ENCODE measurements at places on chromosomes 13 and 19. TPM values are rescaled to one million over a fixed set of nuclear protein-coding genes. Genes with fewer than 3 reads are reported as not detected.

Gene FGF22
- total RNA-seq, result not detected

Gene DACT3
- 0.14 TPM for total RNA-seq

Gene PPP1R12C
- 62.9 TPM for total RNA-seq

Gene MRPL57
- total RNA-seq, result 26.5 TPM

Gene GPR12
- total RNA-seq, result not detected

Gene KBTBD6
- 9.0 TPM for total RNA-seq

Gene SIGLEC10
- total RNA-seq, result 0.55 TPM

Gene DACH1
- total RNA-seq, result 1.2 TPM

Gene POGLUT2
- 15.7 TPM for total RNA-seq

Gene CCDC70
- not detected for total RNA-seq

Gene CLEC17A
- not detected for total RNA-seq

Gene GRIN3B
- 0.08 TPM for total RNA-seq

- no peak for DNase-seq
These were observed 7.1 kb downstream of the LHB start for GRCh38 chr19:49009828-49010227.

- no peak for DNase-seq
These were observed 586.9 kb upstream of the KLHL1 start for GRCh38 chr13:70694996-70695715.

- no peak for DNase-seq
These were observed 25.9 kb downstream of the IGFL2 start for GRCh38 chr19:46173886-46174480.

- no peak for DNase-seq
These were observed 152.6 kb upstream of the KL start for GRCh38 chr13:32863596-32863995.

- DNase-seq, result no peak
These were observed 96.1 kb upstream of the SPATA13 start for GRCh38 chr13:24064371-24064770.

DNA sequence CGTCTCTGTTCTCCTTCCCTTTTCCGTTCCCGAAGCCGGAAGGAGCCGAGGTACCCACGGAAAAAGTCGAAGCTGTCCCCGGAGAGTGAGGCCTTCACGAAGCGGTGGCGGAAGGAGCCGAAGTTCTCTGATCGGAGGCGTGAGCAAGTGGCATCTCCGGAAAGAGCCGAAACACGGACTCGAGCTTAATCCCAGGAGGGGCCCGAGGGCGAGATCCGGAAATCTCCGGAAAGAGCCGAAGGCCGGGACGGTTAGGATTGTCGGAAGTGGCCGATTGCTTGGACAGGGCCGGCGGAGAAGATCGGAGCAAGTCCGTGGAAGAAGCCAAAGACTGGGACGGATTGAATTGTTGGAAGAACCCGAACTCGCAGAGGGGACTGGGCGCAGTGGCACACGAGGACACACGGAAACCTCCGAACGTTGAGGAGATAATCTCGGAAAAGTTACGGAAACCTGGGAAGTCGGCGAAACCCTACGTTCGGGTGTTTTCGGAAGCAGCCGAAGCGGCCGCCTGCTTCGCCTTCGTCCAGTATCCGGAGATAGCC, 440 bp upstream of the U2AF2 start:
- DNase-seq, result peak; percentile 90

DNA sequence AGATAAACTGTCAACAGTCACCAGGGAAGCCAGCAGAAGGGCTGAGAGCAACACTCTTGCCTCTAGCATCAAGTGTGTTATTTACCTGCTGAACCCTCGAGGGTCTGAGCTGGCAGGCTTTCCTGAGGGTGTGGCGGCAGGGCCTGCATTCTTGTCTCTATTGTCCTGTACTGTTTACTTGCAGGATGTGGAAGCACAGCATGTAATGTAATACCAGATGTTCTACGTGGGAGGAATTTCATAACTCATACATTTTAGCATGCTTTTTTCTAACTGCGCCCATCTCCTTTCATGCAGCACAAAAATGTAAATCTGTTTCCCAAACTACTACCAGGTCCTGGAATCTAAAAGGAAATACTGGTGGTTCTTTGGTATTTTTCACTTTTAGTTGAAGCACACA, 153.1 kb downstream of the RGCC start:
- no peak for DNase-seq

GRCh38 chr19:48926909-48927308, 6.6 kb upstream of the DHDH start:
- peak; percentile 72 for DNase-seq

DNA sequence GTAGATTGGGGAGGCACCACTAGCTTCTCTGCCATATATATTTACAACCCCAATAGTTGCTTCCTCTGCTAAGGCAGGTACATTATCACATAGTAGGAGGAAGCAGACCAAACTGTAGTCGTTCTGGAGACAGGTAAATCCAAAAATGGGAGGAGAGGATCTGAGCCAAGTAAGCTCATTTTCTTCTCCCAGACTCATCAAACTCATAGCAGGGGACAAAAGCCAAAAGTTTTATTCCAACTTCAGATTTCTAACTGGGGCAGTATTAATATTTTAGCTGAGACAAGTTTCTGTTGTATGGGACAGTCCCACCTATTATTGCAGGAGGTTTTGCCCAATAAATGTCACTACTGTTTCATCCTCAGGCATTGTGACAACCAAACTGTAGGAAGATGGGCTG, 7.8 kb upstream of the IGSF23 start:
- no peak for DNase-seq

GRCh38 chr13:35903075-35903474, 228.1 kb downstream of the DCLK1 start:
- no peak for DNase-seq

DNA sequence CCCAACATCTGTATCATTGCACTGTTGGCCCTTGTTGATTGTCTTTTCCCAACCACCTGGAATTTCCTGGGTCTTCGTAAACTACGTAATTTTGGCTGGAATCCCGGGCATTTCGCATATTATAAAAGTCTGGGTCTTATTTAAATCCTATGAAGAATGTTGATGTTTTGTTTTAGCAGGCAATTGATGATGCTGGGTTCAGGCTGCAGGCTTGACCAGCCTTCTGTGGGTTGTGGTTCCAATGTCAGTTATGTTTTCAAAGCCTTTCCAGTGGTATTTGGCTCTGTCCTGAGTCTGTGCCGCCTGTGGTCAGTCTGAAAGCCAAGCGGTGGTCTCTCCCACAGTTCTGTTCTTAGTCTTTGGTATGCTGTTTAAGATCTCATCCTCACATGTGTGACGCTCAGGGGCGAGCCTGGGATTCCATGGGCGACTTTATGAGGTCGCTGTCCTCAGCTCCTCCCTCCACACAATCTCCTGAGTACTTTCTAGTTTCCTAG, 12.4 kb downstream of the SLC35E1 start:
- DNase-seq, result no peak

- no peak for DNase-seq
These were observed at the start of gene ACOD1 for GRCh38 chr13:76948149-76948548. TSS of gene ACOD1 (plus strand) at chr13:76948511. CDS start at chr13:76948559, 48 bp downstream.

- no peak for DNase-seq
These were observed at the start of gene IL11 for GRCh38 chr19:55370305-55370988. TSS of gene IL11 (minus strand) at chr19:55370463. CDS start at chr19:55370310, 153 bp downstream.

DNA sequence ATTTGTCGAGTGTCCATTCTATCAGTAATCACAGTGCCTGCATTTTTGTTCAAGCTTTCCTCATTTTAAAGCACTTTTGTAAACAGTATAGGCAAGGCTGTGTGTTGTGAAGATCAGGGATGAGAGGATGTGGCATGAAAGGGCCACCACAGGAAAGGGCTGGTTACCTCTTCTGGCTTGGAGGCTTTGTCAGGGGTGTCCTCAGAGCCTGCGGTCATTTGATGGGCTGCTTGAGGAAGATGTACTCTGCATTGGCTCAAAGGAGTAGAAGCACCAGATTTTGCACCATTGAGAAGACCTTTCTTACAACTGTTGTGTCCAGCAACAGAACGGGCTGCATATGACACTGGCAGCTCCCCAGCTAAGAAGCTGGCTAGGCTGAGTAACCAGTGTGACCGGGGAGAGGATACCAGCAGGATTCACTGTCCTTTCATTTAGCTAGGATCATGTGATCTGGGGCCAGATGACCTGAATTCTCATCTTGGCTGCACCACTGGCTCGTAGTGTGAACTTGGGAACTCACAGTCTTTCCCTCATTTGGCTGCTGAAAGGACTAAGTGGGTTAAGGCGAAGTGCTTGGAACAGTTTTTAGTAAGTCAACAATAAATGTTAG, 380.2 kb downstream of the FGF9 start:
- DNase-seq, result no peak

DNA sequence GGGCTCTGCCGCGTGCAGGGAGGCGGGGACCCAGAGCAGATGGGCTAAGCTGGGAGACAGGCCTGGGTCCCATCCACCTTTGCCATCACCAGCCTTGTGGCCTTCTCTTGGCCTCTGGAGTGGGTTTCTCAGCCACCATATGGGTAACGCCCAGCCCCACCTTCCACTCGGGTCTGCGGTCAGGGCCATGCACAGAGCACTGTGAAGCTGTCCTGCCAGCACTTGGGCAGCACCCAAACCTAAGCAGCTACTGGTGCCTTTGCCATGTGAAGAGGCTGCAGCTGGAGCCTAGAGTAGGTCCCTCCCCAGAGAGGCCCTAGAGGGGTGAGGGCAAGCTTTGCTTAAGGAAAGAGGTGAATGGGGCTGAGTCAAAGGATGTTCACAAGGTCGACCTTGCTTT, 24.1 kb upstream of the NPAS1 start:
- DNase-seq, result no peak

DNA sequence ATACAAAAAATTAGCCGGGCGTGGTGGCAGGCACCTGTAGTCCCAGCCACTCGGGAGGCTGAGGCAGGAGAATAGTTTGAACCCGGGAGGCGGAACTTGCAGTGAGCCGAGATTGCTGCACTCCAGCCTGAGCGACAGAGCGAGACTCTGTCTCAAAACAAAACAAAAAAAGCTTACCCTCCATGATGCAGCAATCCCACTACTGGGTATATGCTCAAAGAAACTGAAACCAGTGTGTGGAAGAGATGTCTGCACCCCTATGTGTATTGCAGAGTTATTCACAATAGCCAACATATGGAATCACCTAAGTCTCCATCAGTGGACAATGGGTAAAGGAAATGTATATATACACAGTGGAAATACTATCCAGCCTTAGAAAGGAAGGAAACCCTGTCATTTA, 19.6 kb upstream of the TTYH1 start:
- no peak for DNase-seq

DNA sequence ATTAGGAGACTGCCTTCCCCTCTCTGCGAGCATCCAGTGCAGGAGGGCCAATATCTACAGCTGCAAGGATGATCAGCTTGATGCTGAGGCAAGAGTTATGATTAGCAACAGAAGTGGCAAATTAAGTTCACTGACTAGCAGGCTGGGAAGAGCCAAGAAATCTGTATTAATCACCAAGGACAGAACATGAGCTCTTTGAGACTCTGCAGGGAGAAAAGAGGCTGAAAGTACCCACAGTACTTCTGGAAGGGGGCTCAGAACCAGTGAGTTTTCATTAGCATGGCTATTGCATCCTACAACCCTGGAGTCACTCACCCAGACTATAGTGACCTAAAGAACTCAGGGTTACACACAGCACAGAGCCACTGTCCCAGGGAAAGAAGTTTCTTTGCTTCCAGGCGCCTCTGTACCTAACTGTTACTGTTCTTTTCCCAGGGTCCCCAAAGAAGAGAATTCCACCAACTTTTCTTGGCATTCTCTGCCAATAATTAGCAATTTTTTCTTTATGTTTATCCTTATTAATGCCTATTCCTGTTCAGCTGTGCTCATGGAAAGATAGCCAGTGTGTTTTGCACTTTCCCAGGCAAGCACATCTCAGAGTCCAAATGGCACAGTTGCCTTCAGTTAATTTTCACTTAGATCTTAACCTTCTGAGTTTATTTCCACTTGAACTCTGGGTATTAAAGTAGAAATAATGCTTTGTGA, 25.8 kb upstream of the MEDAG start:
- no peak for DNase-seq
